IMR-90 (cell line): ENCODE measurements at places on chromosomes 7 and 10. TPM values are rescaled to one million over a fixed set of nuclear protein-coding genes. Genes with fewer than 3 reads are reported as not detected.

DNA sequence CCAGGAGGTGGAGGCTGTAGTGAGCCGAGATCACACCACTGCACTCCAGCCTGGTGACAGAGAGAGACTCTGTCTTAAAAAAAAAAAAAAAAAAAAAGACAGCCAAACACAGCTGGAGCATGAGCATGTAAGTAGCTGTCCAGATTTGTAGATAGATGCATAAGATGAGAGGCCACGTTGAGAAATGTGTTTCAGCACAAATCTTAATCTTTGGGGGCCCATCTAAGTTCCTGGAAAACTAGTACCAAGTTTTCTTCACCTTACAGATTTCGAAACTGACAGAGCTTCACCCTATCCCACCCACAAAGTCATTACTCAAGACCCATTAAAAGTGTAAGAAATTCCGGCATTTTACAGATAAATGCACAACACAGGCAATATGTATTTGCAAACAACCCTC, 208.2 kb downstream of the PARD3 start:
- no peak overlapping the region for H3K4me3 ChIP-seq
- no peaks in the 10 kb centered on the region for H3K36me3 ChIP-seq
- no peak overlapping the region for H3K27ac ChIP-seq
- no peaks in the 10 kb centered on the region for H3K27me3 ChIP-seq
- peaks cover 2% of the 10 kb centered on the region; the same call in 1 of the 2 replicates for H3K4me1 ChIP-seq
- DNase-seq = no peak

The PNLIP gene
- not detected in 2 replicates for polyA plus RNA-seq

- H3K4me3 ChIP-seq = no peak overlapping the region
- H3K27me3 ChIP-seq = no peaks in the 10 kb centered on the region
- no peak for DNase-seq
- H3K27ac ChIP-seq = no peak overlapping the region
- no peaks in the 10 kb centered on the region for H3K4me1 ChIP-seq
Measured at GRCh38 chr10:108090476-108091215, 926.1 kb upstream of the SORCS1 start.

The PEX1 gene
- polyA plus RNA-seq = 6.8 and 8.1 TPM in 2 replicates

DNA sequence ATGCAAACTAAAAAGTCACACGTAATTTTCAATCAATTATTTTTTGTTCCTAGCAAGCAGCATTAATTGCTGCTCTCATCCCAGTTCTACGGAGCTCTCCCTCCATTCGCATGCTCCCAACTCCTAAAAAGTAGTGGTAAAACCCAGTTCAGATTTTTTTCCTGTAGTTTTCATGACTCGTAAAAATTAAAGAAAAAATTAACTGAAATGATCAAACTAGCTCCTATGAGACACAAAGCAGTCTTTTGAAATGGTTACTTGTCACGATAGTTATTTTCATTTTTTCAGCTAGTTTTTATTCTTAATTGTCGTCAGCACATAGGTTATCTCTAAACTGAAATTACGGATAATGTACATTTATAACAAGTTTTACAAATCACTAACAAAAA, 1.8 kb downstream of the HNRNPA2B1 start:
- peaks cover 5% of the 10 kb centered on the region for H3K4me1 ChIP-seq
- H3K27me3 ChIP-seq = no peaks in the 10 kb centered on the region
- no peak for DNase-seq
- H3K36me3 ChIP-seq = peaks cover 28% of the 10 kb centered on the region

GRCh38 chr10:788796-789748, 99.6 kb upstream of the DIP2C start:
- no peak overlapping the region for H3K27ac ChIP-seq
- no peaks in the 10 kb centered on the region for H3K27me3 ChIP-seq
- peak overlapping the region; percentile 26 for H3K4me3 ChIP-seq
- H3K36me3 ChIP-seq = no peaks in the 10 kb centered on the region
- H3K4me1 ChIP-seq = peaks cover 12% of the 10 kb centered on the region

The CRTAC1 gene
- not detected in 2 replicates for polyA plus RNA-seq

The PLXNA4 gene
- under 0.01 and 0.01 TPM in 2 replicates for polyA plus RNA-seq

GRCh38 chr10:77565590-77566023, 72.0 kb downstream of the KCNMA1 start:
- H3K36me3 ChIP-seq = no peaks in the 10 kb centered on the region
- H3K27ac ChIP-seq = no peak overlapping the region
- peaks cover 14% of the 10 kb centered on the region for H3K4me1 ChIP-seq
- DNase-seq = no peak
- no peak overlapping the region for H3K4me3 ChIP-seq
- no peaks in the 10 kb centered on the region for H3K27me3 ChIP-seq

The DNMBP gene
- polyA plus RNA-seq = 13.6 and 14.3 TPM in 2 replicates

The DDC gene
- not detected in 2 replicates for polyA plus RNA-seq

GRCh38 chr10:52314822-52315552, 906 bp downstream of the DKK1 start:
- H3K4me3 ChIP-seq = peak overlapping the region; percentile 81
- peak overlapping the region; percentile 71 for H3K27ac ChIP-seq
- peaks cover 4% of the 10 kb centered on the region; the same call in 1 of the 2 replicates for H3K4me1 ChIP-seq
- H3K36me3 ChIP-seq = peaks cover 6% of the 10 kb centered on the region; the same call in 1 of the 2 replicates
- H3K27me3 ChIP-seq = no peaks in the 10 kb centered on the region

GRCh38 chr7:37368540-37368939, 80.1 kb downstream of the ELMO1 start:
- no peaks in the 10 kb centered on the region for H3K36me3 ChIP-seq
- DNase-seq = no peak
- H3K27ac ChIP-seq = no peak overlapping the region
- no peaks in the 10 kb centered on the region for H3K27me3 ChIP-seq
- no peaks in the 10 kb centered on the region for H3K4me1 ChIP-seq
- H3K4me3 ChIP-seq = no peak overlapping the region
